ENCODE measurements at places on chromosomes 3 and 15. TPM values are rescaled to one million over a fixed set of nuclear protein-coding genes. Genes with fewer than 3 reads are reported as not detected.

The RBP2 gene
- not detected for total RNA-seq

The WDR53 gene
- total RNA-seq = 7.2 TPM

The SEMA3G gene
- not detected for total RNA-seq

The ECE2 gene
- total RNA-seq = not detected
